Lower leg skin (tissue), 4 donors: ENCODE measurements at places on chromosomes 7 and 10. TPM values are rescaled to one million over a fixed set of nuclear protein-coding genes. Genes with fewer than 3 reads are reported as not detected.

- DNase-seq: no peak
Observed at GRCh38 chr10:122373108-122373507, 1.4 kb upstream of the PLEKHA1 start.

The IFIT1 gene
- 5.4 TPM for total RNA-seq

- no peak for DNase-seq
Observed at GRCh38 chr7:51970961-51971665, 654.5 kb upstream of the COBL start.

DNA sequence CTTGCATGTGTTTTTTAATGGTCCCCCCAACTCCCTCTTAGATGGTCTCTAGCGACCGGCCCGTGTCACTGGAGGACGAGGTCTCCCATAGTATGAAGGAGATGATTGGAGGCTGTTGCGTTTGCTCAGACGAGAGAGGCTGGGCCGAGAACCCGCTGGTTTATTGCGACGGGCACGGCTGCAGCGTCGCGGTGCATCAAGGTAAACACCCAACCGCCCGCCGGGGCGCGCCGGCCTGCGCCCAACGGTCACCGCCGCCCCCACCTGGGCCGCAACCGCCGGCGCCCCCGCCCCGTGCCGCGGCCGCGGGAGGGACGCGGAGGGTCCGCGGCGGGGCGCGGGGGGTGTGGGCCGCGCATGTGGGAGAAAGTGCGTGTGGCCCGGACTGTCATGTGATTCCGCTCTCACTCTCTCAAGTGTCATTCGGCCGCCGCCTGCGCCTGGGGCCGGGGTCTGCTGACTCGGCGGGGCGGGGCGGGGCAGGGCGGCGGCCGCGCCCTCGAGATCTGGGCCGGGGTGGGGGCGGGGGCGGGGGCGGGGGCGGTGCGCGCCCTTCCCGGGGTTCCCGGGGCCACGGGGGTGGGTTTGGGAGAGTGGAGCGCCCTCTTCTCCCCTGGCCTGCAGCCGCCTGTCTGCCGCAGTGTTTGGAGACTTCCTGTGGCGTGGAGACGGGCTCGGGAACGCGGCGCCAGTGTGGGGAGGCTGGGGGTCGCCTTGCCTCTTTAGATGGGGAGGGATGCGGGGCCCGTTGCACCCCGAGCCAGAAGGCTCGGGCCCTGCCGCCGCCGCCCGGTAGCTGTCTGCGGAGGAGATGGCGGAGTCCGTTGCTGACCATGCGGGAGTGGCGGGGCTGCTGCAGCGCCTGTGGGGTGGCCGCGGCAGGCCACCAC is 817 bp downstream of the MLLT10 start:
- peak; percentile 79 for DNase-seq

The CACNB2 gene
- 5.0 TPM for total RNA-seq

- DNase-seq: no peak
Observed at GRCh38 chr10:53957401-53957800, 843.6 kb downstream of the PCDH15 start.

The HTR5A gene
- total RNA-seq: not detected

DNA sequence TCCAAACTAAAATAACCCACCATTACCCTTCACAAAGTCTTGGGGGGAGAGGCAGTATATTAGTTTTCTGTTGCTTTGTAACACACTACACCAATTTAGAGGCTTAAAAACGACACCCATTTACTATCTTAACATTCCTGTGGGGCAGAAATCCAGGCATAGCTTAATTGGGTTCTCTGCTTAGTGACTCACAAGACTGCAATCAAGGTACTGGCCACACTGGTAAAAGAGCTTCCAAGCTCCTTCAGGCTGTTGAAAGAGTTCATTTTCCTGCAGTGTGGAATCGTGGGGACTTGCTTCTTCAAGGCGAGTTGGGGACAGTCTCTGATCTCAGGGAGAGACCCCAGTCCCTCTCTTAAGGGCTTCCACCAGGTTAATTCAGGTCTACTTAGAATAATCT is 139.1 kb downstream of the XPNPEP1 start:
- no peak for DNase-seq

- DNase-seq: no peak
Observed at GRCh38 chr7:108461840-108462239, 5.6 kb upstream of the NRCAM start.

The BAZ1B gene
- 22.6 TPM for total RNA-seq

DNA sequence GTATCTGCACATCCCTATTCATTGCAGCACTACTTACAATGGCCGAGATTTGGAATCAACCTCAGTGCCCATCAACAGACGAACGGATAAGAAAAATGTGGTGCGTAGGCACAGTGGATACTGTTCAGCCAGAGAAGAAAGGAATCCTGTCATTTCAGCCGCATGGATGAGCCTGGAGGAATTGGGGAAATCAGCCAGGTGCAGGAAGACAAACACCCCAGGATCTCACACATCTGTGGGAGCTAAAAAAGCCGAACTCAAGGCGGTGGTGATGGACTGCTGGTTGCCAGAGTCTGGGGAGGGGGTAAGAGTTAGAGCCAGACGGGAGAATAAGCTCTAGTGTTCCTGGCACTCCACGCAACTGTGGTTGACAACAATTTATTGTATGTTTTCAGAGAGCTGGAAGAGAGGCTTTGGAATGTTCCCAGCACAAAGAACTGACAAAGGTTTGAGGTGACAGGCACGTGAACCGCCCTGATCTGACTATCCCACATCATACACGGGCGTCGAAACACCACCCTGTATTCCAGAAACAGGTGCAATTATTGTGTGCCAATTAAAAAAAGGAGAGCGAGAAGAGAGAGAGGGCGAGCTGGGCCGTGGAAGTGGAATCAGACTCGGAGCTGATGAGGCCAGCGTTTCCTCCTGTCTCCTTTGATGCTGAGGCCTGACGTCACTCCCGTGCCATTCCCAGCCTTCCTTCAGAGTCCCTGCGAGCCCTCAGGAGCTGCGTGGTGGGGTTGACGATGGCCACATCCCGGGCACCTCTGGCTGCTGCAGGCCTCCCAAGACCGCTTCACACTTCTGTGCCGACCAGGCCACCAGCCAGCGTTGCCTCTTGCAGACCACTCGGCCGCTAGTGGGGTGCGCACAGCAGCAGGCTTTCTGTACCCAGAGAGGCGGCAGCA is 189.5 kb downstream of the DNAJB6 start:
- DNase-seq: no peak

- no peak for DNase-seq
Observed at GRCh38 chr10:29353887-29354561, 65.2 kb downstream of the LYZL1 start.

DNA sequence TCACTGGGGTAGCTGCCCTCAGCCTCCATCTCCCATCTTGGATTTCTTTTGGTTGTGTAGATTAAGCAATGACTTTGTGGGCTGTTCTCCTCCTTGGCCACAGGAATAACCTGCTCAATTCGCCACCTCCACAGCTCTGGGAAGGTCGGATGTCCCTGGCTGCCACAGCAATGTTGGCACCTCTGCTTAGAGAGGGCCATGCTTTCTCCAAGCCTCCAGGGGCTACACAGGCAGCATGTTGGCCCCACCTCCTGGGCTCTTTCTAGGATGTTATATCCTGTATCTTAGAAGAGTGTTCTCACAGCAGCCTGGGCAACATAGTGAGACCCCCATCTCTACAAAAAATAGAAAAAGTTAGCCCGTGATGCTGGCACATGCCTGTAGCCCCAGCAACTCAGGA is 35.4 kb upstream of the FXYD4 start:
- no peak for DNase-seq

DNA sequence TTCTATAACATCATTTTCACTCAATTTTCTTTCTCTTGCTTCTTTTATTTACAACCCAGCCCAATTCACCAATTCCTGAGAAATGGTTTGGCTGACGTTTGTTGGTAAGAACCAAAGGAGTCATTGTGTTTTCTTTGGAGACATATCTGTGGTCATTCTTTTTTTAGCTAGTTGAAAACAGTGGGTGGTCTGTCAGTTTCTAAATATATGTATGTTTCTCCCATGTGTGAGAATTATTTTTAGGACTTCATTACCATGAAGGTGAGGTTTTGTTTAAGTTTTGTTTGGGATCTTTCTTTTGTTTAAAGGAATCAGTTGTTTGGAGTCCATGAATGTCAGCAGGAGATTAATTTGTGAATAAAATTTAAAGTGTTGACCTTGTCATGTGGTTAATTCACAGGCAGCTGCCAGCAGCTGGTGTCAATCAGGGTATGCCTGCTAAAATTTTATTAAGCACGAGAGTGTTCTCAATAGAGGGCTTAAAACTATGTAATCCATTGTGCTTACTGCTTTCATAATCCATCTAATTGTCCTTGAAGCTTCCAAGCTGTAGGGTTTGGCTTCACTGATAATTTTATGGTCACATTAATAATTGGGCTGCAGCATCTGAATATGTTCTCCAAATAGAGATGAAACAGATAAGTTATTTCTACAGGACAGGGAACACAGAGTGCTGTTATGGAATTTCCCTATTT is 38.7 kb downstream of the INSYN2A start:
- DNase-seq: no peak

GRCh38 chr7:92095380-92095779 is 38.9 kb downstream of the CYP51A1 start:
- no peak for DNase-seq

DNA sequence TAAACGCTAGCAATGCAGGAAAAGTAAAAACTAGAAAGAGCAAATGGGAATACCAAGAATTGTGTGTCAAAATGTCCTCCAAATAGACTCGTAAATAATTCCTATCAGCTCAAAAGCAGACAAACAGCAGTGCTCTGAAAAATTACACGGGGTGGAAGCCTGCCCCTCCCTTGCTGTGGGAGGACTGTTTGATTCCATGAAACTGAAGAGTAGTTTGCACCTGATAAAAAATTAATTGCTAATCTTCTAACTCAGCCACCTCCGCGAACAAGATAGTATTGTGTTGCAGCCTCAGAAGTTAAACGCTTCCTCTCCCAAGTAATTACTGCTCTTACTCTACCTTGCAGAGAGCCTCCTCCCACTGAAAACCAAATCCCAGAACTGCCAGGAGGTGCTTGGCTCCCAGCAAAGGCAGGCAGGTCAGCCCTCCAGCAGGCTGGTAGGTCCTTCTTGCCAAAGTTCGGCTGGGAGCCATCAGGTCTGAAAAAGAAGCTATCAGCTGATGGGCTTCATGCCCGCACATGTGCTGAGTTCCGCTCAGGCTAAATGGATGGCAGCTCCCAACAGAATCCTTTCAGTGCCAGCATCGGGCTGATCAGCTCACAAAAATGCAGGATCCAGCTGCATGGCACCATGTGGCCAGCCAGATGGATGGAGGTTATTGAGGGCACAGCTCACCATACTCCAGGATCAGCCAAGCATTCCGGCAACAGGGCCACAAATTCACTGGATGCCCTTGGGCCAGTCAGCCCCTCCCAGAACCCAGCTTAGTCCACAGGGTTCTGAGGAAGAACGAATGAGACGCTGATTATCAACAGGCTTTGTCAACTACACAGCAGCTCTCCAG is 37.1 kb downstream of the MAD1L1 start:
- peak; percentile 37 for DNase-seq

DNA sequence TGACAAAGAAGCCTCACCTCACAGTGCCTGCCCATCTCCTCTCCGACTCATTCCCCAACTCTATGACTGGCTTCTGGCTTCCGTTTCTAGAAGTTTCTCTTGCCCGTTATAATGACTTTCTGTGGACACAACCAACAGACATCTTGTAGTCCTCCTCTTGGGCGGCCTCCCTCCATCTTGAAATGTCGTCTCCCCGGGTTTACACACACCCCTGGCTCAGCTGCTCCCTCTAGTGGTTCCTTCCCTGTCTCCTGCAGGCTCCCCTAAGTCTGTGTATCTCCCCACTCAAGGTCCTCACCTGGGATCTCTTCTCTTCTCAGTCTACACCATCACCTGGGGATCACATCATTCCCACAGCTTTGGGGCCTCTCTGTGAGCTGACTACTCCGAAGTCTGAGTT is 123.4 kb upstream of the NEBL start:
- no peak for DNase-seq
